ENCODE measurements at places on chromosomes 2 and 18.

DNA sequence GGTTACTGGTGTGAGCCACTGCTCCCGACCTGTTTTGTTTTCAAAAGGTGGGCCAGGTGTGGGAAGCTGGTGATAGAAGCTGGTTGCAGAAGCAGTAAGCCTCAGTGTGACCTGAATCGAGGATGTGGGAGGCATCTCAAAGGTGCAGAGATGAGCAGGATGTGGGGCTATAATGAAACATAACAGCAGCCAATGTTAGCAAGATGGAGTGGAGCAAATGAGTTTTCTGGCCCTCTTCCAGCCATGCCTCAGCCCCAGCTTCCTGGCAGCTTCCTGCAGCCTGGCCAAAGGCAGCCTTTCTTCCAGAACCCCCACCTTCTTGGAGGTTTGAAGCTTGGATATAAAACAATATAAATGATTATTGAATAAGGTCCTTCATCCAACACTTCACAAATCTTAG, 184.8 kb downstream of the NCK2 start:
- no peak for DNase-seq

DNA sequence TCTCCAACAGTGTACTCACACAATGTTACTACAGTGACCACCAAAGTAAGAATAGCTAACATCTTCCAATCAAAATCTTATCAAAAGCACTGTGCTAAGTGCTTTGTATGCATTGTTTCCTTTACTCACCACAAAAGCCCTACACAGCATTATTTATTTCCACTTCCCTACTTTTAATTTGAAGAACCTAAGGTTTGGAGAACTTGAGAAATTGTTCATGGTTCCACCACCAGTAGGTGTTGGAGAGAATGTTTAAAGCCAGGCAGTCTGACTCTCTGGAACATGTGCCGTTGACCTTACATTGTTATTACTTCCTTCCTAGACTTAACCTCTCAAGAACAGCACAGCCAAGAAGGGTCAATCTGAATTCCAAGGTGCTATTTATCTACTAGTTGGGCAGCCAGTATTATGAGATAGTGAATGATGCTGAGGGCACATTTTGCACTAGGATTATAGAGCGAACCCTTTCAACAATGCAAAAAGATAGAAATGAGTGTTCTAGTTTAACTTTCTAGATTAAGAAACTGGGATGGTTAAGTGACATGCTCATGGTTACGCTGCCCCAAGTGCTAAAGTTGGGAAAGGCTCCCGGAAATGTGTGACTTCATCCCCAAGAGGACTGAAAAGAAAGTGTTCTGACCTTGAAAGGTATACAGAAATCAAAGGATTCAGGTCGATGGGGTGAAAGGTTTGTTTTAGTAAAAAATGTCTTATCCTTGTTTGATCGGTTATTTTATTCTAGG, 55.2 kb upstream of the FAM136A start:
- no peak for DNase-seq

DNA sequence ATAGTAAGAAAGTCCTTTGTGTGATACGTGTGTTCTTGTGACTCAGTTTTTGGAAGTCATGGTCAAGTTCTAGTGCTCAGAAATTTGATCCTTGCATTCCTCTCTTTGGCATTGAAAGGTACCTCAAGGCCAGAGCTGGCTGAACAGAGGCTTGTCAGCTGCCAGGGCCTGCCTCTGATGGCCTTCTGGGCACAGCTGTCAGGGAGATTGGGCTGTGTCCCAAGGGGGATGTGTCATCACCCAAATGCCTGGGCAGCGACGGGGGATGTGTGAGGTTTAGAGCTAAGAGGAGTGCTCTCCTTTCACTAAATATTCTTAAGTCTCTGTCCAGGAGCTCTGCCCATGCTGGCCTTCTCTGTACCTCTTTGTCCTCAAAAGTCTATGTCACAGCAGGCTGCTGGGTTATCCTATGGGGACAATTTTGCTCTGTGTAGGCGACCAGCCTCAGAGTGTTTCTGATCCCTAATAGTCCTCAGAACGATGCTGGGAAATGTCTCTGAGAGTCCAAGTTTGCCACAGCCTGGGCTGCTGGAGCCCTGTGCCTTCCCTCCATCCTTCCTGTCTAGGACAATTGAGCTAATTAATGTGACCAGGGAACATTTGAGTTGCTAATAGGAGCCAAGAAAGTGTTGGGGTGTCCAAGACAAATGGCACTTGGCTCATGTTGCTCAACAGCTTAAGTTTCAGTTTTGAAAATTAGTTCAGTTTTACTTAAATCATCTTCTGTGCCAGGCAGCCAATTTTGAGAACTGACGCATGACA, 115.4 kb upstream of the ZNF521 start:
- no peak for DNase-seq

DNA sequence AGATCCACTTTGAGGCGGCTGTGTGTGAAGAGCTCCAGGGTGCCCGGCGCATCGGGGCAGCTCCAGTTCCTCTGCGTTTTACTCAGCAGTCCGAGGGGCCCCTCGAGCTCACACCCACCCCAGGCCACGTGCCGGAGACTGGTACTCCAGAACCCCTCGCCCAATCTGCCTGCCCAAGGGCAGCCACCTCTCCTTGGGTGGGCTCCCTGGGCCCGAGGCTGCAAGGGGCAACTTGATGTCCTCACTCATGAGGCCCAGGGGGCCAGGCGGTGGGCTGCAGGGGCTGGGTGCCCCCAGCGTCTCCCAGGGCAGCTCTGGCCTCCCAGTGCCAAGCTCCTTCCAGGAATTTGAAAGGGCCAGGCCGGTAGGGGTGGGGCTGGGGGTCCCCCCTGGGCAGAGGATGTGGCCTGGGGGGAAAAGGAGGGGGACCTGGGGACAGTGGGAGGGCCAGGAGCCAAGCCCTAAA, 16.7 kb downstream of the RAMP1 start:
- no peak for DNase-seq

DNA sequence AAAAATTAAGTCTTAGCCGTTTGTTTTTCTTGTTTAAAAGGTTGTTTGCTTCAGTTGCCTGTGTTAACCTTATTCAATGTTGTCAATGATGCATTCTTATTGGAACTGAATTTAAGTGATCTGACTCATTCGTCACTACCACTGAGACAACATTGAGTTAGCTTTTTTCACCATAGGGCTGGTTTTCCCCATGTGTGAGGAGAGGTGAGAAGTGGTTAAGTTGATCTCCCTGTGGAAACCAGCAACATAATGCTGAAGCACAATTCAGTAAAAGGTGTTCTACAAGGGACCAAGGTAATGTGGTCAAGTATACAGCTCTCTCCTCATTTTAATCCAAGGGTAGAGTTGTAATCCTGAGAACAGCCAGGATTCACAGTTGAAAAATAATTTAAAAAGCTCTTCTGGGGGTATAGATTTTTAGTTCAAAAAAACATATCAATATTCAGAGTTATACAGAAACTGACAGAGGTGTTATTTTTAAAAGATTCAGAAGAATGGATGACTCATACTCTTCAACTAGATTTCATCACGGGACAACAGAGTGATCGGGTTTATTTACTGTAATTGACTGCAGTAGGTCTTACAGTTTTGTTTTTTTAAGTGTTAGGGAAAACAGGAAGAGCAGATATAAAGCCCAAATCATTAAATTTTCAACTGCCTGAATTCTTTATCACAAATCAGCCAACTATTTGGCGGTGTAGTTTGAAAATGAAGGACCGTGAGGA, 12.6 kb downstream of the NOP58 start:
- no peak for DNase-seq

DNA sequence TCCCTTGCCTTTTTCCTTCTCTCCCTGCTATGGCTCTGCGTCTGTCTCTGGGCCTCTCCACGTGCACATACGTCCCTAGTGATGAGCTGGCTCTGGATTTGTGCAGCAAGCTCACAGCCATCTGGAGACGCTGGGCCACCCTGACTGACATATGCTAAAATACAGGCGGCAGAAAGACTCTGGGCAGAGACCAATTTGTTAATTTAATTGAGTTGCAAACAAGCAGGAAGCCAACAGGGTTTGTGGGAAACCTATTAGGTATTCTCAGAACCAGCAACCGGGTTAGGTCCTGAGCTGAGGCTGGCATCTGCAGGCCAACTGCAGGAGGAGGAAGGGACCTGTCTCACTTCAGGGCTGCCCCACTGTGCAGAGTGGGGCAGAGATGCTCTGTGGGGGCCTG, 53.5 kb upstream of the SMAD2 start:
- no peak for DNase-seq

- no peak for DNase-seq
Observed at GRCh38 chr2:16554060-16554583, 111.5 kb downstream of the CYRIA start.

GRCh38 chr2:82852787-82853186, 1606.3 kb downstream of the SUCLG1 start:
- DNase-seq = no peak

GRCh38 chr2:47602996-47603395, 179.9 kb upstream of the MSH6 start:
- no peak for DNase-seq

- DNase-seq = no peak
Observed at GRCh38 chr2:204913854-204914464, 368.7 kb downstream of the PARD3B start.

DNA sequence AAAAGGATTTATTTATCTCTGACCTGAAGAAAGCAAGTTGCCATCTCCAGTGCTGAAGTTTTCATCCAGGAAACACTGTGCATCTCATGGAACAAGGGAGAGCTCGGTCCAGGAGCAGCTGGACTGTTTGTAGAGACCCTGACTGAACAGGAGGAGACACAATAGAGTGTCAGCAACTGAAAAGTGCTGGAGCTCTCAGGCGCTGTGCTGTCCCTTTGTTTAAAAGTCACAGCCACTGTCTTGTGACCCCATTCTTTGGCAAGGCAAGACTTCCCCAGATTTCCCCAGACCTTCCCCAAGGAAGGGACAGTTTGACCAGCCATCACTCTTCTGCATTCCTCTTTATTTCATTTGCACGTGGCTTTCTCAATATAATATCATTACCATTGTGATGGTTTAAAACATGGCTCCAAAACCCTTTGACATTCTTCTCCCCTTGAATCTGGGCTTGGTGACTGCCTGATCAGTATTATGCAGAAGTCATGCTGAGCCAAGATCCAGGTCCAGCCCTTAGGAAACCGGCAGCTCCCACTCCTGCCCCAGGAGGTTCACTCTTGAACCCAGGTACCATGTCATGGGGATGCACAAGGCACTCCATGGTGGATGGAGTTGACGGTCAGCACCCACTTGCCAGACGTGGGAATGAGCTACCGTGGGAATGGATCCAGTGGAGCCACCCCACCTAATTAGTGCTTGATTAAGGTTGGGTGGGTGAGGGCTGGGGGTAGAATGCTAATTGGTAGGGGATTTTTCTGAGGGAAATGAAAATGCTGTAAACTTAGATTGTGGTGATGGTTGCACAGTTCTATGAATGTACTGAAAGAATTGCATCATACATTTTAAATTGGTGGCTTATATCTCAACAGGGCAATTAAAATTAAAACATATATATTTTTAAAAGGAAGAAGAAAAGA, 497.9 kb upstream of the RAB6C start:
- DNase-seq = no peak

- DNase-seq = no peak
Observed at GRCh38 chr2:139366681-139367080, 586.5 kb upstream of the NXPH2 start.

DNA sequence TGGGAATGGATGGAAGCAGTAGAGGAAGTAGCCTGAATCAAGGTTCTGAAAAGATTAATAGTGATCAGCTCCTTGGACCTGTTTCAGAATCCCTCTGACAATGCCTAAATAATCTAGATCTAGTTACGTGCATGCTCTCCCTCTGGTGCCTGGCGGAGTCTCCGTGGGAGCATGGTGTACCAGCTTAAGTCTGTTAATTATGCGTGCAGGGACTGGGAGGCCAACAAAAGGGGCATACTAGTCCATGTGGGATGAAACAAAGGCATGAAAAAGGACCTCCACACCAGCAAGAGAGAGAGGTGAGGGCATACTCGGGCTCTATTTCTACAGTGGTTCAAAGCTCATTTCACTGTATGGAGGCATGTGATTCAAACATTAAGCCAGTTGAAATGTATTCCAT, 200.3 kb downstream of the DPP4 start:
- no peak for DNase-seq

DNA sequence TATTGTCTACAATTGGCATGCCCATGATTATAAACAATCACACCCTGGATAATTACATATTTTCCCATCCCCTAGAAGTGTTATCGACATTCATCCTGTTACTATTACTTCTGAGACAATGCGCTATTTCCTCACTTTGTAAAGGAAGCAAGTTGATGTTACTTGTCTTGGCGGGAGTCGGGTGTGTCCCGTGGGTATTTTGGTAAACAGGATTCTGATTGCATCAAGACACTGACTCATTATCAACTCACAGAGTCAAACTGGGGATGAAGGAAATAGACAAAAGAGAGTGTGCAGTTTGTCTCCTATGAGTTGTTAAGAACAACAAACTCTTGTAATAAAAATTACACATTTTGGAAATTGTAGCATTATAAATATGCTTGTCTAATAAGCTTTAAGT, 142.7 kb downstream of the GALR1 start:
- DNase-seq = no peak

DNA sequence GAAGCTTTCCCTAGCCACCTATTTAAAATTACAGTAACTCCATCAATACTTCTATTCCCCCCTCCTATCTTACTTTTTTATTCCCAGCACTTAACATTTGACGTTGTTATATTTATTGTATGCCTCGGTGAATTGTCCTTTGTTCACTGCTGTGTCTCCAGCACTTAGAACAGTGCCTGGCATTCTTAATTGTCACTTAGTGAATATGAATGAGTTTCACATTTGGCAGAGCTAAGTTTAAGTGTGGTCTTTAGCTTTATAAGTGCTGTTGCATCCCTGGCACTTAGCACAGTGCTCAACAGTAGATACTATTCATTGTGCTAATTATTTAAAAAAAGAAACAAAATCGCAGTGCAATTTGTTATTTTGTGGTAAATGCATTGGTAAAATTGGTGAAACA, 1.7 kb downstream of the RMP24 start:
- DNase-seq = no peak

DNA sequence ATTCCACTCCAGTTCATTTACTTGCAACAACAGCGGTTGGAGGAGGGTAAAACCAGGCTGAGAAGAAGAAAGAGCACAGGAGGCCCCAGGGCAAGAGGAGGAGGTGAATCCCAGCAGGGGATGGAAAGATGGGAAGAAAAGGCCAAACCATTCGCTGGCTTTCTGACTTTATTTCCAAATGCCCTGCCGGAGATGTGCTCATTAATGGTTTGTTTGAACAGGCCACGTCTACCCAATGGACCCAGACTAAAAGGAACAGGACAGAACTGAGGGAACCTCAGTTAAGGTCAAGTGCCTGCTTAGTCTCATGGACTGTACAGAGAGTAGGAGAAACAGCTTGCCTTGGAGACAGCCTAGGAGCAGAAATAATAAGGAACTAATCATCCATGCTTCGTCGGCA, 121.6 kb upstream of the NDUFV2 start:
- DNase-seq = no peak

GRCh38 chr2:158701101-158701500, 94.0 kb upstream of the DAPL1 start:
- DNase-seq = no peak

All from hematopoietic multipotent progenitor cell treated with erythropoietin and hydrocortisone succinate and interleukin-3 and kit ligand, for 17 days (in vitro differentiated cells).